ENCODE measurements at places on chromosomes 5 and 9. TPM values are rescaled to one million over a fixed set of nuclear protein-coding genes. Genes with fewer than 3 reads are reported as not detected.

The C9orf50 gene
- not detected for total RNA-seq

The OTP gene
- total RNA-seq: not detected

The FGD3 gene
- 160 TPM for total RNA-seq

The AFAP1L1 gene
- total RNA-seq: 0.09 TPM

The PCDHB14 gene
- not detected for total RNA-seq

The CHSY3 gene
- total RNA-seq: not detected

The ADAMTS12 gene
- not detected for total RNA-seq

The HMMR gene
- total RNA-seq: 54.5 TPM

The ZNF366 gene
- total RNA-seq: not detected

The SLC36A1 gene
- 6.0 TPM for total RNA-seq

The RNF183 gene
- total RNA-seq: 0.14 TPM

The TSSK1B gene
- not detected for total RNA-seq

The LOX gene
- not detected for total RNA-seq

The CCNO gene
- total RNA-seq: not detected

The EQTN gene
- not detected for total RNA-seq

The MED22 gene
- total RNA-seq: 27.8 TPM

The ORM2 gene
- not detected for total RNA-seq

The PCDHA2 gene
- not detected for total RNA-seq

The SLC36A3 gene
- not detected for total RNA-seq

The PTAR1 gene
- 69.6 TPM for total RNA-seq

The SCGB3A1 gene
- total RNA-seq: 7.1 TPM

The SOX30 gene
- total RNA-seq: 0.09 TPM

The ADCY2 gene
- total RNA-seq: not detected

The ZNF618 gene
- 0.60 TPM for total RNA-seq

The IFNA21 gene
- not detected for total RNA-seq

The PCDHB3 gene
- not detected for total RNA-seq

The PCDHAC2 gene
- not detected for total RNA-seq

The AMBP gene
- not detected for total RNA-seq

The ANKH gene
- 55.5 TPM for total RNA-seq

The SGCD gene
- 0.30 TPM for total RNA-seq

The PIP5KL1 gene
- 1.9 TPM for total RNA-seq

The DBH gene
- total RNA-seq: not detected

The FAM81B gene
- total RNA-seq: not detected

The SMC5 gene
- total RNA-seq: 44.9 TPM

The HMHB1 gene
- not detected for total RNA-seq

The ADAMTS16 gene
- not detected for total RNA-seq

The PCDHGB6 gene
- total RNA-seq: 0.14 TPM

The FOXD4L4 gene
- total RNA-seq: 0.55 TPM

The SPINK6 gene
- total RNA-seq: not detected

The PANK3 gene
- 51.3 TPM for total RNA-seq

The GAPT gene
- total RNA-seq: 0.57 TPM

The PCDH12 gene
- 0.14 TPM for total RNA-seq

The MCTP1 gene
- 1.6 TPM for total RNA-seq

The C5orf52 gene
- total RNA-seq: not detected

The LCN12 gene
- 0.91 TPM for total RNA-seq

The BNIP1 gene
- total RNA-seq: 14.0 TPM

The CER1 gene
- not detected for total RNA-seq

The RFESD gene
- total RNA-seq: 4.2 TPM

The CATSPER3 gene
- 0.40 TPM for total RNA-seq

The NXNL2 gene
- not detected for total RNA-seq

The NUTM2F gene
- total RNA-seq: not detected

The RGS7BP gene
- not detected for total RNA-seq
